ENCODE measurements at places on chromosomes 1 and 21.

GRCh38 chr1:157517016-157517415 is 35.3 kb downstream of the FCRL5 start:
- no peaks in the 10 kb centered on the region for H3K4me1 ChIP-seq
- DNase-seq = no peak
- H3K27ac ChIP-seq = no peak overlapping the region

GRCh38 chr1:31871703-31872102 is 55.9 kb upstream of the SPOCD1 start:
- no peak overlapping the region for H3K27ac ChIP-seq
- no peak overlapping the region for H3K4me3 ChIP-seq
- H3K27me3 ChIP-seq = no peaks in the 10 kb centered on the region
- H3K4me1 ChIP-seq = no peaks in the 10 kb centered on the region
- DNase-seq = no peak
- no peaks in the 10 kb centered on the region for H3K36me3 ChIP-seq

- H3K4me1 ChIP-seq = peaks cover 7% of the 10 kb centered on the region
- DNase-seq = no peak
- no peaks in the 10 kb centered on the region for H3K27me3 ChIP-seq
Observed at GRCh38 chr1:86872086-86872485, 41.8 kb downstream of the SELENOF start.

DNA sequence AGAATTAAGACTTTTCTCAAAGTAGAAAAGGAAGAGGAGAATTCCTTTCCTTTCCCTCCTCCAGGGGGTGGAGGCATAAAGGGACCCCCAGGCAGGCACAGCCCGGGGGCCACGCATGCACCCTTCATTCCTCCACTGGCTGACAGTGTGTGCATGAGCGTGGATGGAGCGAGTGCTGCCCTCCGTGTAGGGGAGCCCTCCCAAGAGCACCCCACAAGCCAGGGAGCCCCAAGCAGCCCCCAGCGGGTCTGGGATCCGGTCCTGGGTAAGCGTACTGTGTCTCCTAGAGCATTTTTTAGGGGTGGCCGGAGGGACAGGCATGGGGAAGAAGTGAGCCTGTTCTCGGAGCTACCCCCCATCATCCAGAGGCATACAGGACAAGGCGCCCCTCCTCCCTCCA is 120.5 kb downstream of the SIK1 start:
- no peaks in the 10 kb centered on the region for H3K27me3 ChIP-seq
- H3K36me3 ChIP-seq = no peaks in the 10 kb centered on the region
- no peak for DNase-seq
- no peak overlapping the region for H3K4me3 ChIP-seq
- no peak overlapping the region for H3K27ac ChIP-seq

GRCh38 chr21:26490771-26491170 is 82.3 kb downstream of the CYYR1 start:
- no peak overlapping the region for H3K4me3 ChIP-seq
- no peaks in the 10 kb centered on the region for H3K27me3 ChIP-seq
- no peaks in the 10 kb centered on the region for H3K36me3 ChIP-seq
- no peak overlapping the region for H3K27ac ChIP-seq
- no peak for DNase-seq

DNA sequence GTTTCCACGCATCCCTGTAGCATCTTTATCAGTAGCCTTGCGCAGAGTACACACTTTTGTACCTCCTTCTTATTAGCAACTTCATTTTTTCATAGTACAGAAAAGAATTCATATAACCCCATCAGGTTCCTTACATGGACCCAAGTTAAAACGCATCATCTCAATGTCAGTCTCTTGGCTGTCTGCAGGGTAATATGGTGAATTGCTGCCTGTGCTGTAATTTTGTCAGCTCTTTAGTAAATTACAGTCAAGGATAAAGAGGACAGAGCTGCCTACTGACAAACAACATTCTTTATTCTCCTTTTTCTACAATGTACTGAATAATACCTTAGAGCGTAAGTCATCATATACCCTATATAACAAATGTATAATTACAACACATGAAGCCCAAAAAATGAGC is 222.5 kb downstream of the MRPL39 start:
- no peak overlapping the region for H3K4me3 ChIP-seq
- H3K27me3 ChIP-seq = no peaks in the 10 kb centered on the region
- DNase-seq = no peak
- no peak overlapping the region for H3K27ac ChIP-seq
- no peaks in the 10 kb centered on the region for H3K4me1 ChIP-seq
- H3K36me3 ChIP-seq = no peaks in the 10 kb centered on the region

GRCh38 chr1:12016182-12016581 is 3.1 kb upstream of the MIIP start:
- H3K36me3 ChIP-seq = no peaks in the 10 kb centered on the region
- DNase-seq = no peak
- no peak overlapping the region for H3K4me3 ChIP-seq
- H3K4me1 ChIP-seq = no peaks in the 10 kb centered on the region

- no peaks in the 10 kb centered on the region for H3K27me3 ChIP-seq
- no peaks in the 10 kb centered on the region for H3K36me3 ChIP-seq
- no peak for DNase-seq
- peaks cover 16% of the 10 kb centered on the region for H3K4me1 ChIP-seq
- H3K27ac ChIP-seq = no peak overlapping the region
Observed at GRCh38 chr1:109040989-109041620, 797 bp downstream of the WDR47 start.

- H3K4me1 ChIP-seq = no peaks in the 10 kb centered on the region
- no peak overlapping the region for H3K27ac ChIP-seq
- no peaks in the 10 kb centered on the region for H3K36me3 ChIP-seq
- no peak for DNase-seq
- peaks cover 91% of the 10 kb centered on the region for H3K27me3 ChIP-seq
- H3K4me3 ChIP-seq = no peak overlapping the region
Observed at GRCh38 chr1:7253988-7254587, 468.8 kb downstream of the CAMTA1 start.

- no peaks in the 10 kb centered on the region for H3K27me3 ChIP-seq
- peaks cover 92% of the 10 kb centered on the region for H3K36me3 ChIP-seq
- DNase-seq = no peak
- H3K4me1 ChIP-seq = peaks cover 100% of the 10 kb centered on the region
Observed at GRCh38 chr1:93768380-93768863, 86.8 kb upstream of the BCAR3 start.

GRCh38 chr1:239807361-239807760 is 284.3 kb upstream of the FMN2 start:
- H3K27me3 ChIP-seq = no peaks in the 10 kb centered on the region
- H3K27ac ChIP-seq = no peak overlapping the region
- no peaks in the 10 kb centered on the region for H3K4me1 ChIP-seq
- no peak overlapping the region for H3K4me3 ChIP-seq

GRCh38 chr1:4652631-4653327 is 1.6 kb upstream of the AJAP1 start:
- H3K4me1 ChIP-seq = no peaks in the 10 kb centered on the region
- DNase-seq = no peak
- H3K36me3 ChIP-seq = no peaks in the 10 kb centered on the region
- no peak overlapping the region for H3K27ac ChIP-seq
- H3K4me3 ChIP-seq = no peak overlapping the region

DNA sequence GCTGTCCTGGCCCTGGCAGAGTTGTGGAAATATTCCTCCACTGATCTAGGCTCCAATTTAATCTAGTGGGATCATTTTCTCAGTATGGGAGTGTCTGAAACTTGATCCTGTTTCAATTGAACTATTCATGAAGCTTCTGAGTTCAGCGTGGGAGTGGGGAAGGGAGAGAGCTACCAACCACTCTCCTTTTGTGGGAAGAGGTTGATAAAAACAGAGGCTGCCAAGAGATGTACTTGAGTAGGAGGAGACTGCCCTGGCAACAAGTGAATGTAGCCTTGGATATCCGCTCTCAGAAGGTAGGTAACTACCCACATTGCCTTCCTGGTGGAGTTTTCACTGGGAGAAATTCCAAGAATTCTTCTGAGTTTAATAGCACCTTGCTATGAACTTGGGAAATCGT is at the start of gene CTXND2:
Gene CTXND2, plus strand, starts transcription at position 119 of the 400 bp plus-strand sequence. CDS start 25,179 bp downstream, outside the sequence.
- no peaks in the 10 kb centered on the region for H3K36me3 ChIP-seq
- no peak within 1 kb of the TSS for H3K27ac ChIP-seq
- no peak within 1 kb of the TSS for H3K4me3 ChIP-seq
- H3K4me1 ChIP-seq = peaks cover 5% of the 10 kb centered on the region
- DNase-seq = no peak
- H3K27me3 ChIP-seq = no peaks in the 10 kb centered on the region

DNA sequence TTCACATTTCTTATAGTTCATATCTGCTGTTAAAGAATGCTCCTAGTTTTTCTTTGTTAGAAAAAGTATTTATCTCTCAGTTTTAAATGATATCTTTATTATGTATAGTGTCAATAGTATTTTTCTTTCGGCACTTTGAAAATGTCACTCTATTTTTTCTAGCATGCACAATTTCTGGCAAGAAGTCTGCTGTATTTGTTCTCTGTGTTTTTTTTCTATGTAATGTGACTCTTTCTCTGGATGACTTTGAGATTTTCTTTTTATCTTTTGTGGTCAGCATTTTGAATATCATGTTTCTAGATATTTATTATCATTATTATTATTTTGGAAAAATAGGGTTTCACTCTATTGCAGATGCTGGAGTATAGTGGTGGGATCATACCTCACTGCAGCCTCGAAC is 285.2 kb downstream of the PTGER3 start:
- H3K36me3 ChIP-seq = no peaks in the 10 kb centered on the region
- no peak overlapping the region for H3K27ac ChIP-seq
- H3K27me3 ChIP-seq = no peaks in the 10 kb centered on the region
- H3K4me1 ChIP-seq = no peaks in the 10 kb centered on the region

DNA sequence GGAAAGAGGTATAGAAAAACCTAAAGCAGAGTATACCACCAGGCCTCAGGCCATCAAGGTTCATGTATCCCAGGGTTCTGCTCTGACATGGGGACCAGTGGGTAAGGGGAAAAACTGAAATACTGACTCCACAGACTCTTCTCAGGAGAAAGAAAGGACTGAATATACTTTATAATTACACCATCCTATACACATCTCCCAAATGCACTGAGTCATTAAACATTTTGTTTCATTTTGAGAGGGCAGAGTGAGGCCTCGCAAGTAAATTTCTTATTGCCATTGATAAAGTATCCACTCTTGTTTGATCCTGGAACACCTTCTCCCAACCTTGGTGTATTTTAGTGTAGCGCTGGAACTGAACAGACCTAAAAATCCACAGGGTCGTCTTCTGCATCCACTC is 247.9 kb downstream of the SLC45A1 start:
- H3K4me3 ChIP-seq = no peak overlapping the region
- no peaks in the 10 kb centered on the region for H3K27me3 ChIP-seq
- no peak for DNase-seq
- H3K4me1 ChIP-seq = peaks cover 13% of the 10 kb centered on the region

GRCh38 chr1:44672254-44672955 is 1.9 kb downstream of the TMEM53 start:
- H3K27ac ChIP-seq = peak overlapping the region; percentile 42
- H3K4me1 ChIP-seq = peaks cover 49% of the 10 kb centered on the region
- peak; percentile 75 for DNase-seq

DNA sequence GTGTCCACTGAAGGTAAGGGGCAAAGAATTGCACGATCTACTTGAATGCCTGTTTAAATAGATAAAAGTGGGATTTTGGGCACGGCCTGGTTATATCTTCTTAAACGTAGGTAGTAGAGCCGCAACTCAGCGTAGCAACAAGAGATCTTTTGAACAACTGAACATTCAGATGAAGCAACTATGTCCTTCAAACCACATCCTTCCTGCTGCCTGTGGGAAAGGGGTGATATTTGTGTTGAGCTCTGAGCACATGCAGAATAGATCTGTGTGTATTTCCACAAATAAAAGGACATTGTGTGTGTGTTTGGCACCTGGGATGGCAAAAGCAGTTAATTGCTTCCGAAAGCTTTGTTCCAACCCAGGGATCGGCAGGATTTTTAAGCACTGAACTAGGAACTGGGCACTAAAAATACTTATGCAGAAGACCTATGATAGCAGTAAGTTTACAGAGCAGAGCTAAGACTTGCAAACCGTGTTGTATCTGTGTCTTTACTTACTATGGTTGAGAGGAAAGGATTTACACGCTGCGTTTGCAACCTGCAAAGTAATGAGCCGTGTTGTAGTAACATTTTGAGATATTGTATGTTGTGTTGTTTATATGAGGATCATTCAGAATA is 333.4 kb downstream of the CHRM3 start:
- no peaks in the 10 kb centered on the region for H3K27me3 ChIP-seq
- no peak overlapping the region for H3K27ac ChIP-seq
- no peak for DNase-seq
- H3K4me3 ChIP-seq = no peak overlapping the region

DNA sequence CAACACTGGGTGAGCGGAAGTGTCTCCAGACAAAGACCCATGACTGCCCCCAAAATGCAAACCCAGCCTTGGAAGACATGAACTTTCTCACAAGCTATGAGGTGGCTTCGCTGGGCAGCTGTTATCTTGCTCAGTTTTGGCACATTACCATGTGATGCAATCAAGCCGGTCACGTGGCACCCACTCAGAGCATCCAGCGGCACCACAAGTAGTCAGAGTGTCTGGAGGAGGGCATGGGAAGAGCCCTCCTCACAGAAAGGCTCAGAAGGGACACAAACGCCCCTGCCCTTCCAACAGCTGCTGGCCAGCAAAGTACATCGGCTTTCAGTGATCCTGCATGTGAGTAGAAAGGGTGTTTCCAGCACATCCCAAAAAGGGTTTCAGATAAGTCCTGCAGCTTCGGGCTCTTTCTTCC is 145.5 kb upstream of the IRF2BP2 start:
- H3K27ac ChIP-seq = no peak overlapping the region
- H3K36me3 ChIP-seq = no peaks in the 10 kb centered on the region
- H3K4me1 ChIP-seq = no peaks in the 10 kb centered on the region
- no peak overlapping the region for H3K4me3 ChIP-seq
- H3K27me3 ChIP-seq = no peaks in the 10 kb centered on the region

- no peak overlapping the region for H3K4me3 ChIP-seq
- H3K4me1 ChIP-seq = no peaks in the 10 kb centered on the region
- no peaks in the 10 kb centered on the region for H3K36me3 ChIP-seq
- no peak for DNase-seq
- no peaks in the 10 kb centered on the region for H3K27me3 ChIP-seq
- no peak overlapping the region for H3K27ac ChIP-seq
Observed at GRCh38 chr21:46264690-46265144, 20.7 kb downstream of the MCM3AP start.

DNA sequence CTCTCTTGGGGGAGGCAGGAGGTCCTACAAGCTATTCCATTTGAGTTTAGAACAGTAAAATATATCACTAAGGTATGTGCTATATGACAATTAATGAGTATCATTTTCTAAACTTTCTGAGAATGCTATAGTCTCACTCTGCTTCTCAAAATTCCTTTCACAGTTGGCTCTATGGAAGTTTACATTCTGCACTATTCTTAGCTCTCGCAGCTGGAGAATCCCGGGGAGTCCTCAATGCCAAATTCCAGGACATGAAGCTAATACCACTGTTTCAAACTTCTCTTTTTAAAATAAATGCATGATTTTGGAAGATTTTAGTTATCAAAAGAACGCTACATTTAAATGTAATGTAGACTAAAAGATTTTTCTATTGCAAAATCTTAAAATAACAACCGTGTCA is 22.4 kb upstream of the PALMD start:
- no peak overlapping the region for H3K4me3 ChIP-seq
- H3K36me3 ChIP-seq = no peaks in the 10 kb centered on the region
- DNase-seq = no peak

- no peak overlapping the region for H3K27ac ChIP-seq
- no peaks in the 10 kb centered on the region for H3K36me3 ChIP-seq
Observed at GRCh38 chr1:185208626-185209180, 51.7 kb downstream of the SWT1 start.

Measured in PC-9 (cell line).